ENCODE measurements at places on chromosomes 6 and 20.

DNA sequence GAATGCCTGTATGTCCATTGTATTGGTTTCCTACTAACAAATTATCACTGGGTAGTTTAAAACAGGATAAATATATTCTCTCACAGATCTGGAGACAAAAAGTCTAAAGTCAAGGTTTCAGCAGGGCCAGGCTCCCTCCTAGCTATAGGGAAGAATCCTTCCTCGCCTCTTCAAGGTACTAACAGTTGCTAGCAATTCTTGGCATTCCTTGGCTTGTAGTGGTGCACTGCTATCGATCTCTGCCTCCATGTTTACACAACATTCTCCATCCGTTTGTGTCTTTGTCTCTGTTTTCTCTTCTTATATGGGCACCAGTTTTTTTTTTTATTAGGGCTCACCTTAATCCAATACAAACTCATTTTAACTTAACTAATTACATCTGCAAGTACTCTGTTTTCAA is 48.9 kb downstream of the OR2B6 start:
- H3K27me3 ChIP-seq: no peaks in the 10 kb centered on the region
- no peak overlapping the region for H3K4me3 ChIP-seq

DNA sequence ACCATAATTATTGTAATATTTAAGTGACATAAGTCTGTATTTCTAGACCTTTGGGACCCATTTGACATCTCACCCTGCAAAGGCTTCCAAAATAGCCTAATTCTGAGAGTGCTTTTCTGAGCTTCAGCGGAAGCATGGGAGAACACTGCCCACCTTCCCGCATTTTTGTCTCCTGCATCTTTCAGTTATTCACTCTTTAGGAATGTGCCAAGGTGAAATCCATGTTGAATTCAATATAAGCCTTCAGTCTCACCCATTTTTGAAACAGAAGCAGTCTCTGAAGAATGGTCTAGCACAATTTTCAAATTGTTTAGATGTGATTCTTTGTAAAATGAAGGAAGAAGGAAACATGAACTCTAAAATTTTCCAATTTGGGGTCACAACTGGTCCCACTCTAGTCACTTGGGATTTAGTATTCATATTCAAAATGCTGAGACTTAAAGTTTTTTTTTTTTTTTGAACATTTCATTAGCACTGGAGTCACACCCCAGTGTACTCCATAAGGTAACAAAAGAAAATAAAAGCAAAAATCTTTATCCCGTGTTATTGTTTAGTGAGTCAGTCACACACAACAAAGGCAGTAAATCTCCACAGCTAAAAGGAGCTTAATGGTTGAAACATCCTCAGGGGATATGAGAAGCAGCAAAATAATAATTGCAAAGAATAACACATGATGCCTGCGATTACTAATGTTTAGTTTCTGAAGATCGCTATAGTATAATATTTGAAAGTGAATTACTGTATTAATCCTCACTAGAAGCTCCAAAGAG is 479.9 kb upstream of the BTBD3 start:
- no peaks in the 10 kb centered on the region for H3K36me3 ChIP-seq
- H3K27me3 ChIP-seq: no peaks in the 10 kb centered on the region
- no peak overlapping the region for H3K27ac ChIP-seq
- no peak overlapping the region for H3K4me3 ChIP-seq
- no peaks in the 10 kb centered on the region for H3K4me1 ChIP-seq

DNA sequence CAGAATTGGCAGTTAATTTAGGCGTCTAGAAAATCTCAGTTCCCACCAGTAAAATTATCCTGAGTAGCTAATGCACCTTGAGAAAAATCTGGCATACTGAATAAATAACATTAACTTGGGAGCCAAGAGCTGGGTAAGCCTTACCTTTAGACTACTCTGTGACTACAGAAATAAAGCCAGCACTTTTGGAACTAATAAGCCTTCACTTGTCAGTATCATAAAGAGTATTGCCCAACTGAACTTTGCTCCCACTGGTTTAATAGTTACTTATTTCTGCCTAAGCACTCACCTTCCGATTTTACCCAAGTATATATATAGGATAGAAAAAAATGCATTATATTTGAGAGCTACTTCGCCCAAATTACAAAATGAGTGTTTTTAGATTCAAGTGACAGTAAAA is 10.7 kb downstream of the FAM8A1 start:
- no peak for DNase-seq
- H3K36me3 ChIP-seq: peaks cover 9% of the 10 kb centered on the region
- no peak overlapping the region for H3K27ac ChIP-seq
- no peaks in the 10 kb centered on the region for H3K27me3 ChIP-seq
- H3K4me1 ChIP-seq: peaks cover 2% of the 10 kb centered on the region

- DNase-seq: no peak
- no peak overlapping the region for H3K27ac ChIP-seq
- H3K36me3 ChIP-seq: peaks cover 4% of the 10 kb centered on the region
- H3K4me1 ChIP-seq: no peaks in the 10 kb centered on the region
- no peaks in the 10 kb centered on the region for H3K27me3 ChIP-seq
- no peak overlapping the region for H3K4me3 ChIP-seq
These were observed 76.3 kb downstream of the HFE start for GRCh38 chr6:26163427-26164119.

DNA sequence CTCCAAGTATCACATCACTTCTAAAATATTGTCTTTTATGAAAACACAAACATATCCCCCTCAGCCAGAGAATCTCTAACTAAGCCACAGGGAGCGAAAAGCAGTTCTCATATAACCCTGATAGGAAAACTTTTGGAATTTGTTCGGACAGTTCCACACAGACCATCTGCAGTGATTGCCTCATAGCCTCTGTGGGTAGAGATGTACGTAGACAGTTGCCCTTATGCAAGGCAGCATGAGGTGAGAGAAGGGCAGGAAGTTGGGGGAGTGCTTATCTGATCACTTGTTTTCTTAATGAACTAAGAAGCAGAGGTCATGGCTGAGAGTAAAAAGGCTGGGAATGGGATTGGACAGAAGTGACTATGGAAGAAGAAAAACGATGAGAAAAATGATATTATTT is 39.6 kb downstream of the SLC23A2 start:
- H3K27me3 ChIP-seq: no peaks in the 10 kb centered on the region
- H3K4me1 ChIP-seq: peaks cover 14% of the 10 kb centered on the region
- H3K4me3 ChIP-seq: no peak overlapping the region
- DNase-seq: peak; percentile 97

DNA sequence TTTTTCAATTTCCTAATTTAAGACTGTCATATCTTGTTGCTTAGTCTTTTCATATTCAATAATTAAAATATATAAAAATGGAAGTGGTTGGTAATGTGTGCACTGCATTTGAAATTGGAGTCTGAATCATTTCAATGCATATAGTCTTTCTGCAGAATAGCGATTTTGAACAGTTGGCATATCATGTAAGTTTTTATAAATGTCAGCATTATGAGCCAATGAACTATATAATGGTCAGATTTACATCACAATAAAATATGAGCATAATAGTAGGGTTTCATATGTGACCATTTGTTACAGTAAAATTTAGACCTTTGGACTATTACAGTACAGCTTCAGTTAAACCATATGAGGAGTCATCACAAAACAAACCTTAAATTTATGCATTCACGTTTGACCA is 4.3 kb downstream of the RAB32 start:
- H3K4me3 ChIP-seq: no peak overlapping the region
- H3K27ac ChIP-seq: no peak overlapping the region
- H3K4me1 ChIP-seq: peaks cover 10% of the 10 kb centered on the region
- no peak for DNase-seq
- H3K27me3 ChIP-seq: no peaks in the 10 kb centered on the region

GRCh38 chr6:117469356-117469755 is 13.1 kb upstream of the DCBLD1 start:
- no peaks in the 10 kb centered on the region for H3K36me3 ChIP-seq
- H3K27me3 ChIP-seq: no peaks in the 10 kb centered on the region
- no peak overlapping the region for H3K4me3 ChIP-seq
- no peak for DNase-seq
- peaks cover 6% of the 10 kb centered on the region for H3K4me1 ChIP-seq
- no peak overlapping the region for H3K27ac ChIP-seq

- no peak overlapping the region for H3K4me3 ChIP-seq
- H3K27ac ChIP-seq: no peak overlapping the region
- DNase-seq: peak; percentile 25
- peaks cover 17% of the 10 kb centered on the region for H3K4me1 ChIP-seq
- H3K27me3 ChIP-seq: no peaks in the 10 kb centered on the region
- peaks cover 7% of the 10 kb centered on the region for H3K36me3 ChIP-seq
These were observed 160.2 kb downstream of the MTFR2 start for GRCh38 chr6:136089876-136090275.

DNA sequence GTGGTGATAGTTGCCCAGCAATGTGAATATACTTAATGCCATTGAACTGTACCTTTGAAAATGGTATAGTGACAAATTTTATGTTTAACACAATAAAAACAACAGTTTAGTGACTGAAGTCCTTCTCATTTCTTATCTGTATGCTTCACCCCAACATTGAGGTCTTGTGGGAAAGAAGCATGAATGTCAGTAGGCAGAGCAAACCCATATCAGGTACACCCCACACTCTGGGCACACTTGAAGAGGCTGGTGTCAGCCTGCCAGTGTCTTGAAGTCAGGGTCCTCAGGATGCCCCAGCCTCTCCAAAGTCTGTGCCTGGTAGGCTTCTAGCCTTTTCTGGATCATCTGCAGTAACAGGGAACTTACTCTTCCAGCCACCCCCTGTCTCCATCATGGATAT is 51.2 kb downstream of the CD164 start:
- H3K4me1 ChIP-seq: no peaks in the 10 kb centered on the region
- peaks cover 4% of the 10 kb centered on the region for H3K27me3 ChIP-seq
- H3K4me3 ChIP-seq: no peak overlapping the region
- no peak overlapping the region for H3K27ac ChIP-seq
- no peak for DNase-seq

GRCh38 chr20:8807480-8808201 is 261.2 kb upstream of the PLCB4 start:
- DNase-seq: no peak
- no peaks in the 10 kb centered on the region for H3K36me3 ChIP-seq
- H3K27ac ChIP-seq: no peak overlapping the region
- no peaks in the 10 kb centered on the region for H3K4me1 ChIP-seq
